ENCODE measurements at places on chromosomes 7 and 10.

- no peak for DNase-seq
Measured at GRCh38 chr7:40477094-40477493, 342.3 kb downstream of the SUGCT start.

GRCh38 chr10:22429146-22429545 is 83.8 kb downstream of the SPAG6 start:
- no peak for DNase-seq

DNA sequence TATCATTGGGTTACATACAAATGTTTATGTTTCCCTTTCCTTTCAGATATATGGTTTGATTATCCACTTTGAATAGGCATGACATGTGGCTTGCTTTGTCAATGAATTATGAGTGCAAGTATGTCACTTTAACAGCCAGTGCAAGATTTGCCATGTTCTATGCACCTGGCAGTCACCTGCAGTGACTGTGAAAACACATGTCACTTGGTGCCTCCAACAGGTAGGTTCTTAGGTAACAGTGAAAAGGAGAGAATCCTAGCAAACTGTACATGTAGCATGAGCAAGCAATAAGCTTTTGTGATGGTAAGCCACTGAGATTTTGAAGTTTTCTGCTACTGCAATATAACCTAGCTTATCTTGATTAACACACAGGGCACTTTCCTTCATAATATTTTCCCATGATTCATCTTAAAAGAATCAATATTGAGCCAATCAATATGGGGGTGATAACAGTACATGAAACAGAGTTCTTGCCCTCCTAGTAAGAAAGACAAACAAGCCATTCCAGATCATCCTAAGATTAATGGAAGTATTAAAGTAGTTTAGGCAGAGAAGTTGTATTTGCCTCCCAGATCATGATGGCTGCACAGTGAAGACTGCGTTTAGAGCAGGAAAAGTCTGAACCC is 7.9 kb upstream of the RALA start:
- DNase-seq, result no peak

DNA sequence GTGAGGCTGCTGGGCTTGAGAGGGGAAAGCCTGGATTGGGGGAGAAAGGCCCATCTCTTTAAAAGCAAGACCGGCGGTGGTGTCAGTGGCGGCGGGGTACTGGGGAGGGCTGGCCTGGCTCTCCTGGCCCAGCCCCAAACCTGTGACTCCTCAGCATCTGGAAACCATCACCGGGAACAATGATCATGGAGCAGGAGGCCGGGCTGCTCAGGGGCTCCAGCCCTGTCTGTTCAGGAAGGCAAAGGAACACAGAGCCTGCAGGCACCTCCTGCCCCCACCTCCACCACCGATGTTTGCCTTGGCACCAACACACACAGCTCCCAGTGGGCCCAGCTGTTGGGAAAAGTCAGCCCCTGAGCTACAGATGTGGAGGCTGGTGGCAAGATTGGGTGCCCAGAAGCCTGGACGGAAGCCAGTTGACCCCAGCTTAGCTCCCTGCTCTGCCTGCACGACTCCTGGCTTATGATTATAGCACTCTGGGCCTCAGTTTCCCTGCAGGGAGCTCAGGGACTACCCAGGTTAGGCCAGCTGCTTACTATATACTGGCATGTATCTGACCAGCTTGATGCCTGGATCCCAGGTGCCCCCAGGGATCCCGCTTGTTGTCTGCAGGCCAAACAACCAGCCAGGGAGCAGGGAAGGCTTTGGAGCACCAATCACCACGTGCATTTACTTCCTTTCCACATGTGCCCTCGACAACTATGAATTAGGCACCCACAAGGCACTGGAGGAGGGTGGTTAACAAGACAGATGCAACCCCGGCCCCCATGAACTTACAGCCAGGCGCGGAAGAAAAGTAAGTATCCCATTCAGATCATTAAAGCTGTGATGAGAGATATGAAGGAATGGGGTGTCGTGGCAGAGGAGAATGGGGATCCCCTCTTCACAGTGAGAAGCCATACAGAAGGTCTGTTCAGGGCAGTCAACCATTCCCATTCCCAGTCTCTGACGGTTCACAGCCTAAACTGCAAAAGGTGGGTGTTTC is 37.3 kb downstream of the ZCCHC24 start:
- DNase-seq, result no peak

DNA sequence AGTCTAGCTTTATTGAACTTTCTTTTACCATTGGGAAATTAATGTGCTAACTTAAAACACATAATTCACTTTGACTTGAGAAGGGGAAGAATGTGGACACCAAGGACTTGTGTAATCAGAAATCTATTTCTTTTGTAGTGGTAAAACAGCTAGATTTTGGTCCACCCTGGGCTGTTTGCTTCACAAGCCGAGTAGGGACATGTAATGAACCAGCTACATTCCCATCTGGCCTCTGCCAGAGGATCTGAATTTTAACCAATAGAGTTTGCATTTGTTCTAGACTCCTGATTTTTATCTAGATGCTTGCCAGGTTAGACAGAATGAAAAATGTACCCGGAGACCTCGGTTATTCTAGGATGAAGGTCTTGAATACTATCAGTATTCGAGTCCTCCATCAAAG is 1.9 kb downstream of the CACNB2 start:
- no peak for DNase-seq

DNA sequence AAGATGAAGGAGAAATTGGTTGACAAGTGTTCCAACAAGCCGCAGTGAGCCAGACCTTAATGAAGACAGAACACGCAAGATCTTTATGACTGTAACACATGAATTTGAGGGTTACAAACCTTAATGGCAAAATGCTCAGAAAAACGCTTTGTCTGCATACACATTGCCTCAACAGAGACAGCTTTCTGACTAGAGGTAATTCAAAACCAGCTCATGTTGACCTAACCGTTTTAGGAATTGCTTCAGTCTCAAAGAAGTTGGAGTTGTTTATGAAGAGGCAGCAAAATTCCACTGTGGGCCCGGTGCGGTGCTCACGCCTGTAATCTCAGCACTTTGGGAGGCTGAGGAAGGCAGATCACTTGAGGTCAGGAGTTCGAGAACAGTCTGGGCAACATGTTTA is 2.2 kb upstream of the GTF2I start:
- DNase-seq, result no peak

DNA sequence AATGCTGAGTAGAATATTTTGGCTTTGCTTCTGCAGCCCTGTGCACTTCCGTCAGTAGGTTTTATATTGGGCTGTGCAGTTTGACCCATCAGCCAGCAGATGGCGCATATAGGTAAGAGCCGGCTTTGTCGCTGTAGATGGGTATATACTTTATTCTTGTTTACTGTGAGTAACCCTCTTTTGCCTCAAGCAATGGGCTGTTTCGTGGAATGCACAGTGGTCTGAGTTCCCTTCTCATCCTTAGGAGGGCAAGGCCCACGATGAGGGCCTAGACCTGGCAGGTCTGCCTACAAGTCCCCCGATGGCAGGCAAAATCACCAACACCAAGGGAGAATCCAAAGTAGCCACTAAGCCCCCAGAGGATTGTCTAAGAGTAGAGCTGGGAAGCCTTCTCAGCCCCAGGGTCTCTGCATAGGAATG is 1002.9 kb upstream of the KCND2 start:
- no peak for DNase-seq

DNA sequence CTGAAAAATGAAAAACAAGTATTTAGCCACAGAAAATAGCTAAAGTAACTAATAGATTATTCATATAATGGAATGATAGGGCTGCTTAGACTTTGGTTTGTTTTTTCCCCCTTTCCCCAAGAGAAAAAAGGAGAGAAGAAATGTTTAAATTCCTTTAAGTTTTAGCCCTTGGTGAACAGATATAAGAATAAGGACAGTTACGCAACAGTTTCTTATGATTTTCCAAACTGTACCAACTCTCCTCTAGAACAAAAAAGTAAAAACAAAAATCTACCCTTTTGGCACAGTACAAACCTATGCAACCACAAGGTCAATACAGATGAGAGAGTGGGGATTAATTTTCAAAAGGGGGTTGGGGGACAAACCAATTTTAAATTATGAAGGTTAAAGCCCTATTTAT is 227.7 kb downstream of the CHCHD3 start:
- DNase-seq, result no peak

DNA sequence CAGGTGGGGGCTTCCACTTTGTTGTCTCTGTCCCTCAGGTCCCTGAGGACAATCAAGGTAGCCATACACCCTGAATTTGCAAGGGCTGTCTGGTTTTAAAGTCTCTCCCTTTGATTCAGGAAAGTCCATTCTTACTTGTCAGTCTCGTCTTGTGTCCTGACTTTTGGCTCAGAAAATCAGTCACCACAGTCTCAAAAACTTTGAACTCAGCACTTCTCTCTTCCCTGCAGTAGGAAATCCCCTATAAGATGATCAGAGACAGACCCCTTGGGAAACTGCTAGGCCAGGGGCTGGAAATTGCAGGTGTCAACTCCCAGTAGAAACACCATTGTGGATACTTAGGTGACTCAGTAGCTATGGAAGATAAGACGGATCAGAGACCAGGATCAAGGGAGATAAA is 73.1 kb downstream of the CDC123 start:
- no peak for DNase-seq

- DNase-seq, result peak; percentile 41
Measured at GRCh38 chr10:63520500-63521415, at the start of gene REEP3. TSS of gene REEP3 (plus strand) at chr10:63521401. CDS start at chr10:63521546, 145 bp downstream.

DNA sequence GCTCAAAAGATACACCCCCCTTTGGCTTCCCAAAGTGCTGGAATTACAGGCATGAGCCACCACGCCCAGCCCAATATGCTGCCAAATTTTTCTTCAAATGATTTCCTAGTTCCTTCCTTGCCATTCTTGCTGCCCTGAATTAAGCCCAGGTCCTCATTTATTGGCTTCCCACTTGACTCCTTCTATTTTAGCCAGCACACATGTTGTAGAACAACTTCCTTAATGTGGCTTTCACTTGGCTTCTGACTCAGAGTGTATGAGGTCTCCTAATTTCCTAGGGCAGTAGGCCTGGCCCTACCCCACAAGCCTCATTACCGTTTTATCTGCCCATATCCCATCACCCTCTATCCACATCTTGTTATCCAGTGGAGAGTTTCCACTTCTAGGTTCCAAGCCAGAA is 21.8 kb upstream of the HIPK2 start:
- DNase-seq, result no peak

DNA sequence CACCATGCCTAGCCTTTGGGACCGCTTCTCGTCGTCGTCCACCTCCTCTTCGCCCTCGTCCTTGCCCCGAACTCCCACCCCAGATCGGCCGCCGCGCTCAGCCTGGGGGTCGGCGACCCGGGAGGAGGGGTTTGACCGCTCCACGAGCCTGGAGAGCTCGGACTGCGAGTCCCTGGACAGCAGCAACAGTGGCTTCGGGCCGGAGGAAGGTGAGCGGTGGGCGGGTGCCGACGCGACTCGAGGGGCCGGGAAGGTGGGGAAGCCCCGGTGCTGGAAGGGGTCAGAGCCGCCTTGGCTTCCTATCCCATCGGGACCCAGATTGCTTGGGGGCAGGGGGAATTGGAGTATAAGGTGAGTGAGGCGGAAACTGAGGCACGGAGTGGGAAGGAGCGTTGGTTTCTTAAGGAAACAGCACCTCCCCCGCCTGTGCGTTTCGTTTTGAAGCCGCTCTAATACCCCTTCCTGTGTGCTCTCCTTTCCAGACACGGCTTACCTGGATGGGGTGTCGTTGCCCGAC is 547 bp downstream of the DDIT4 start:
- no peak for DNase-seq

GRCh38 chr7:149297034-149297755 is 35.2 kb downstream of the ZNF783 start:
- no peak for DNase-seq

GRCh38 chr10:97648562-97649404 is 8.3 kb downstream of the PI4K2A start:
- DNase-seq, result no peak

Data from stimulated activated CD4-positive, alpha-beta T cell treated with anti-CD3 and anti-CD28 coated beads, TNF-alpha, amount 100 ng/mL, for 4 hours (primary cell).